ENCODE measurements at places on chromosomes 11 and 22.

DNA sequence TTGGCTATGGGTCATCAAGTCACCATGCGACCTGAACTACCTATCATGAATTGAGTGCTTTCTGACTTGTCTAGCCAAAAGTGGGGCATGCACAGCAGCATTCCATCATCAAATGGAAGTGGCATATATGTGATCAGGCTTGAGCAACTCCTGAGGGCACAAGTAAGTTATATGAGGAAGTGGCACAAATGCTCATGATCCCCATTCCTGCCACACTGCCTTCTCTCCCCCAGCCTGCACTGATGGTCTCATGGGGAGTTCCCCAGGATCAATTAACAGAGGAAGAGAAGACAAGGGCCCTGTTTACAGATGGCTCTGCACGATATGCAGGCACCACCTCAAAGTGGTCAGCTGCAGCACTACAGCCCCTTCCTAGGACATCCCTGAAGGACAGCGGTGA is 21.8 kb downstream of the MS4A4E start:
- H3K4me1 ChIP-seq, result no peaks in the 10 kb centered on the region
- no peak for DNase-seq
- H3K27me3 ChIP-seq, result no peaks in the 10 kb centered on the region
- no peak overlapping the region for H3K27ac ChIP-seq
- no peaks in the 10 kb centered on the region for H3K36me3 ChIP-seq

- H3K27ac ChIP-seq, result no peak overlapping the region
- no peaks in the 10 kb centered on the region for H3K27me3 ChIP-seq
- no peaks in the 10 kb centered on the region for H3K36me3 ChIP-seq
- no peak overlapping the region for H3K4me3 ChIP-seq
Observed at GRCh38 chr22:45629469-45630089, 42.1 kb upstream of the ATXN10 start.

- no peaks in the 10 kb centered on the region for H3K27me3 ChIP-seq
- no peaks in the 10 kb centered on the region for H3K36me3 ChIP-seq
- no peak for DNase-seq
- no peak overlapping the region for H3K4me3 ChIP-seq
- H3K4me1 ChIP-seq, result peaks cover 6% of the 10 kb centered on the region
- H3K27ac ChIP-seq, result no peak overlapping the region
Observed at GRCh38 chr11:117424781-117425180, 97.1 kb downstream of the CEP164 start.

DNA sequence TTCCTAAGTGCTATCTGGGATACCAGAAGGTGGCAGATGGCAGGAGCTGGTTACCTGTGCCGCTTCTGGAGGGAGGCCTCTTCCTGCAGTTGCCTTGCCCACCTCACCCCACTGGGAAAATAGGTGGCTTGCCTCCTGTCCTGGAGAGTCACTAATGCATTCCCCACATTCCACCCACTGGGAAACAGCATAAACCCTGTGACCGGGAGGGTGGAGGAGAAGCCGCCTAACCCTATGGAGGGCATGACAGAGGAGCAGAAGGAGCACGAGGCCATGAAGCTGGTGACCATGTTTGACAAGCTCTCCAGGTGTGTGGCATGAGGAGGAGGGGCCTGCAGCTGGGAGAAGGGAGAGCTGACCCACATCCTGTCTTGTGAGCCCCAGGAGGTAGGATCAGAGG is 5.6 kb downstream of the RIC8A start:
- DNase-seq, result peak; percentile 30
- H3K27me3 ChIP-seq, result no peaks in the 10 kb centered on the region
- peaks cover 4% of the 10 kb centered on the region for H3K4me1 ChIP-seq
- H3K27ac ChIP-seq, result no peak overlapping the region
- H3K4me3 ChIP-seq, result no peak overlapping the region

DNA sequence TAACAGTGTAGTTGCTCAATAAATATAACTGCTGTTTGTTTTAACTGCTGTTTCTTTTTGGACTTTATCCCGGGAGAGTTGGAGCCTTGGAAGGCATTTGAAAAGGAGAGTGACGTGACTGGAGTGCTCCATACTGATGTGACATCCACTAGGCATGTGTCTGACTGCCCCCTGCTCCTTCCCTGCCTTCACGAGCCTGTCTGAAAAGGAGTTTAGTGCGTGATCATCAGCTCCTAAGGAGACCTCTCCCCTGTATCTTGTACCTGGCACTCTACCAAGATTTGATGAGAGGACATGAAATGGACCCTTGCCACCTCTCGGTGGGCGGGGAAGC is 22.9 kb downstream of the ZBTB16 start:
- no peaks in the 10 kb centered on the region for H3K36me3 ChIP-seq
- H3K27me3 ChIP-seq, result no peaks in the 10 kb centered on the region
- H3K4me1 ChIP-seq, result peaks cover 45% of the 10 kb centered on the region
- H3K4me3 ChIP-seq, result no peak overlapping the region

DNA sequence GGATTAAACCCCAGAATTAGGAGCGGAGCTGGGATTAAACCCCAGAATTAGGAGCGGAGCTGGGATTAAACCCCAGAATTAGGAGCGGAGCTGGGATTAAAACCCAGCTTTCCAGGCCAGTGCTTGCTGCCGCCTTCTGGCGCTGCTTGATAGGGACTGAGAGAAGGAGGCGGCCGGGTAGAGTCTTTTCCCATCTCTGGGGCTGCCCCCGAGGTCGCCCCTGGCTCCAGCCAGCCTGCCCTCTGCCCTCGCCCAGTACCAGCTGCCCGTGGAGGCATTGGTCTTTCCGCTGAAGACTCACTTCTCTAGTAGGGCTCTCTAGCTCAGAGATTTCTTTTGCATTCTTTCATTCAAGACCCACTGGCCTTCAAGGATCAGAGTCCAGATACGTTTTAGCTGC is 5.2 kb downstream of the TRMU start:
- H3K27ac ChIP-seq, result no peak overlapping the region
- peaks cover 2% of the 10 kb centered on the region for H3K4me1 ChIP-seq
- no peaks in the 10 kb centered on the region for H3K27me3 ChIP-seq
- no peak overlapping the region for H3K4me3 ChIP-seq

DNA sequence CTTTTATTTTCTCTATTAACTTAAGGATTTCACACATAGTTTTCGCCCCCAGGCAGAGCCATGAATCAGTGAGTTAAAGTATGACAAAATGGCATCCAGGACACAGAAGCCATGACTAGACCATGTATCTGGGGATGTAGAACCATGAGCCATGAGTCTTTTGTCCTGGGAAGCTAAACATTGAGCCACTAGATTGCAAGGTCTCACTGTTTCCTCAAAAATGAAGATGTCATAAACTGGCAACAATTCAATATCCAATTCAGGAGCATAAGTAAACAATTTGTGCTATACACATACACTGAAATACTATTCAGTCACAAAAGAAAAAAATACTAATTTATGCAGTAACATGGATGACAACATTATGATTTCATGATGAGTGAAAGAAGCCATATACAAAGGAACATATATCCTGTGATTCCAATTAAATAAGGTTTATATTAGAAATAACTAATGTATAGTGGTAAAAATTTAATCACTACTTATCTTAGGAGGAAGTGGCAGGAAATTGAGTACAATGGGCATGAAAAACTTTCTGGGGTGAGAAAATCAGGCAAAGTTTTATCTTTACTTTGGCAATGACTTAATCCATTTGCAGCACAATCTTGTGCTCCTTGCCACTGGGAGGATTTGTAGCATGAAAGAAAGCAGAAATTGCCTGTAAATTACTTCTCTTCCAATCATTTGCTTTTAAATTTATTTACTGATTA is 28.5 kb upstream of the CARD16 start:
- no peaks in the 10 kb centered on the region for H3K36me3 ChIP-seq
- no peaks in the 10 kb centered on the region for H3K4me1 ChIP-seq
- DNase-seq, result no peak
- no peak overlapping the region for H3K4me3 ChIP-seq
- H3K27me3 ChIP-seq, result no peaks in the 10 kb centered on the region

- H3K4me1 ChIP-seq, result no peaks in the 10 kb centered on the region
- no peak for DNase-seq
- H3K27me3 ChIP-seq, result no peaks in the 10 kb centered on the region
- no peak overlapping the region for H3K27ac ChIP-seq
- H3K36me3 ChIP-seq, result no peaks in the 10 kb centered on the region
Observed at GRCh38 chr11:14149683-14150082, 187.2 kb downstream of the SPON1 start.

- no peak overlapping the region for H3K27ac ChIP-seq
- H3K4me3 ChIP-seq, result no peak overlapping the region
- no peak for DNase-seq
- no peaks in the 10 kb centered on the region for H3K36me3 ChIP-seq
- H3K4me1 ChIP-seq, result no peaks in the 10 kb centered on the region
Observed at GRCh38 chr22:37077802-37078448, 26.4 kb downstream of the KCTD17 start.

GRCh38 chr22:27192135-27192829 is 534.9 kb downstream of the MIAT start:
- H3K27me3 ChIP-seq, result no peaks in the 10 kb centered on the region
- H3K27ac ChIP-seq, result no peak overlapping the region
- no peaks in the 10 kb centered on the region for H3K36me3 ChIP-seq
- no peak overlapping the region for H3K4me3 ChIP-seq

DNA sequence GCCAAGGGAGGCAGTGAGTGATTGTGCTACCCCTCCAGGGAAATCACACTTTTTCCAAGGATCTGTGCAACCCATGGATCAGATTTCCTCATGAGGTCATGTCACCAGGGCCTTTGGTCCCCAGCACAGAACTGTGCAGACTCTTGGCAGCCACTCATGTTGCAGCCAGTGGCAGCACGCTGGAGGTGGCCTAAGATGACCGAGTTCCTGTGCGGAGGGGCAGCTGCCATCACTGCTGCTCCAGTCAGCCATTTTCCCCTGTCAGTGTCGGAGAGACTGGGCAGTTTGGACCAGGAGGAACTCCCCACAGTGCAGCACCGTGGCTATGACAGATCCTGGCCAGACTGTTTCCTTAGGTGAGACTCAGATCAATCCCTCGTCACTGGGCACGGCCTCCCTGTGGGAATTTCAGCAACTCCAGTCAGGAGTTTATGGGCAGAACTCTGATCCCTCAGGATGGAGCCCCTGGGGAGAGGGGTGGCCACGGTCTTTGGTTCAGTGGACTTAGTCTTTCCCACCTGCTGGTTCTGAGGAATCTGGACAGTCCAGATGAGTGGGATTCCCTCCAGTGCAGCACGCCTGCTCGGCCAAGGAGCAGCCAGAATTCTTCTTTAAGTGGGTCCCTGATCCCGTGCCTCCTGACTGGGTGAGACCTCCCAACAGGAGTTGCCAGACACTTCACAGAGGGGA is 194.6 kb upstream of the CARD18 start:
- no peak for DNase-seq
- H3K4me1 ChIP-seq, result no peaks in the 10 kb centered on the region
- H3K4me3 ChIP-seq, result no peak overlapping the region
- H3K27me3 ChIP-seq, result no peaks in the 10 kb centered on the region

- no peaks in the 10 kb centered on the region for H3K27me3 ChIP-seq
- H3K4me1 ChIP-seq, result no peaks in the 10 kb centered on the region
- no peak overlapping the region for H3K27ac ChIP-seq
- H3K36me3 ChIP-seq, result no peaks in the 10 kb centered on the region
- DNase-seq, result no peak
Observed at GRCh38 chr11:91776655-91777054, 448.0 kb upstream of the FAT3 start.

- DNase-seq, result no peak
- no peak overlapping the region for H3K27ac ChIP-seq
- no peaks in the 10 kb centered on the region for H3K27me3 ChIP-seq
- no peaks in the 10 kb centered on the region for H3K36me3 ChIP-seq
- H3K4me3 ChIP-seq, result no peak overlapping the region
Observed at GRCh38 chr11:92625894-92626293, 343.6 kb upstream of the MTNR1B start.

- H3K4me3 ChIP-seq, result no peak overlapping the region
- H3K36me3 ChIP-seq, result no peaks in the 10 kb centered on the region
- H3K4me1 ChIP-seq, result peaks cover 3% of the 10 kb centered on the region
- no peak overlapping the region for H3K27ac ChIP-seq
- no peak for DNase-seq
Observed at GRCh38 chr11:32316232-32316631, 119.1 kb downstream of the WT1 start.

GRCh38 chr11:58068655-58069054 is 37.9 kb downstream of the OR6Q1 start:
- H3K36me3 ChIP-seq, result no peaks in the 10 kb centered on the region
- no peak for DNase-seq
- no peaks in the 10 kb centered on the region for H3K27me3 ChIP-seq

DNA sequence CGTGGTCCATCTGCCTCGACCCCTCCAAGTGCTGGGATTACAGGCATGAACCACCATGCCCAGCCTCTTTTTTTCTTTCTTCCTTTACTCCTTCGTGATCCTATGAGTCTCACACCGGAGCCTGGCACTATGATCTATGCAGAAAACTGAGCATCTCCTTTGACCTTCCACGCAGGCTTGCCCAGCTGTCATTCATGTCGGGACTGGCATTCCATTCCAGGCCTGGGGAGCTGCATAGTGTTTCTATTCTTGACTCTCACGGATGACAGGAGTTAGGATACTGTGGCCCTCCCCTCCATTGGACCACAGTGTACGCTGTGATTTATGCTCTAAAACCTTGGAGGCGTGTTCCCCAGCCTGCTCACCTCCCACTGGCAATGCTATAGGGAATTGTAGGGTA is 611.8 kb downstream of the BRD1 start:
- no peaks in the 10 kb centered on the region for H3K36me3 ChIP-seq
- H3K4me3 ChIP-seq, result no peak overlapping the region
- DNase-seq, result no peak
- no peaks in the 10 kb centered on the region for H3K4me1 ChIP-seq
- H3K27me3 ChIP-seq, result no peaks in the 10 kb centered on the region

GRCh38 chr11:120645639-120646038 is 134.1 kb downstream of the GRIK4 start:
- no peak for DNase-seq
- peaks cover 2% of the 10 kb centered on the region for H3K4me1 ChIP-seq
- H3K4me3 ChIP-seq, result no peak overlapping the region
- H3K27ac ChIP-seq, result no peak overlapping the region

- H3K27ac ChIP-seq, result no peak overlapping the region
- no peak overlapping the region for H3K4me3 ChIP-seq
- no peaks in the 10 kb centered on the region for H3K4me1 ChIP-seq
- H3K27me3 ChIP-seq, result no peaks in the 10 kb centered on the region
- no peaks in the 10 kb centered on the region for H3K36me3 ChIP-seq
- DNase-seq, result no peak
Observed at GRCh38 chr11:108877178-108877577, 212.3 kb downstream of the DDX10 start.

- DNase-seq, result peak; percentile 82
- H3K4me3 ChIP-seq, result no peak overlapping the region
- H3K4me1 ChIP-seq, result no peaks in the 10 kb centered on the region
- no peaks in the 10 kb centered on the region for H3K27me3 ChIP-seq
- no peaks in the 10 kb centered on the region for H3K36me3 ChIP-seq
Observed at GRCh38 chr11:77187776-77188632, 60.0 kb downstream of the MYO7A start.

GRCh38 chr11:121763526-121763925 is 310.8 kb upstream of the SORL1-AS1 start:
- H3K27ac ChIP-seq, result no peak overlapping the region
- peaks cover 5% of the 10 kb centered on the region for H3K4me1 ChIP-seq
- no peak overlapping the region for H3K4me3 ChIP-seq
- no peak for DNase-seq
- no peaks in the 10 kb centered on the region for H3K36me3 ChIP-seq

GRCh38 chr11:81674211-81674610 is 1059.5 kb downstream of the FAM181B start:
- DNase-seq, result no peak
- no peaks in the 10 kb centered on the region for H3K27me3 ChIP-seq
- H3K36me3 ChIP-seq, result no peaks in the 10 kb centered on the region
- H3K27ac ChIP-seq, result no peak overlapping the region

Data from ovary (tissue), 10 donors.